ENCODE measurements at places on chromosomes 4 and X.

GRCh38 chr4:184275766-184276165 is 58.1 kb upstream of the ENPP6 start:
- DNase-seq = no peak

DNA sequence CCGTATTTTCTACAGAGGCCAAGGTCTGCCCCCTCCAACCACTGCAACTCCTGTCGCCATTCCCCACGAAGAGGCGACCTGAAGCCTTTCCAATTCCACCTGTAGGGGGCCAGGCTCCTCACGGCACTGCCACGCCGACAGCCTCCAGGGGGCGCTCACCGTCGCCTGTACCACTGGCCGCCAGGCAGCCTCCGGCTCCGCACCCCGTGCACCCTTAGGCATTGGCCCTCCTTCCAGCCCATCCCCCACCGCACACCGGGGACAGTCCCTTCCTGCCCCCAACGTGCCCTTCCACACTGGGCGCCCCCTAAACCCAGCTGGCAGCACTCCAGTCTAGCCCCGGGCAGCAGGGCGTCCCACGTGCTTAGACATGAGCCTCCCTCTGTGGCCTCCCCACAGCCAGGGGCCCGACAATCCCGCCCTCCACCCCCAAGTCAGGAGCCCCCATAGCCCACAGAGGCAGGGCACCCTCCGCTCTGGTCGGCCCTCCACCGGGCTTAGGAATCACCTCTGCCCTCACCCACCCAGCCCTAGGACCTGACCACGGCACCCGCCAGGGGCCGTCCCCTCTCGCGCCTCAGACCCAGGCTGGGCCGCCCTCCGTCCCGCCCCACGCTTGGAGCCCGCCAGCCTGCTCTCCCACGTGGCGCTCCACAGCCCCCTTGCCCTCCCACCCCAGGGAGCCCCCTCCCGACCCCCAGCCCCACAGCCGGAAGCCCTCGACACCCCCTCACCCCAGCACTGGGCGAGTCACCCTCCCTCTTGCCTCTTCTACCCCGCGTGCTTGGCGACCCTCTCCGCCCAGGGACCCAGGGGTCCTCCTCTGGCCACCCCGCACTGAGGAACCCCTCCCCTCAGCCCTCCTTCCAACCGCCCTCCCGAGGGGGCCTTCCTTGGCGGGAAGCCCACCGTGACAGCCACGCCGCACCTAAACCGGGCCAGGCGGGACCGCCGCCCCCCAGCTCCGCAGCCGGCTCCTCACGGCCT is 711 bp downstream of the PNMA6E start:
- DNase-seq = peak; percentile 87

DNA sequence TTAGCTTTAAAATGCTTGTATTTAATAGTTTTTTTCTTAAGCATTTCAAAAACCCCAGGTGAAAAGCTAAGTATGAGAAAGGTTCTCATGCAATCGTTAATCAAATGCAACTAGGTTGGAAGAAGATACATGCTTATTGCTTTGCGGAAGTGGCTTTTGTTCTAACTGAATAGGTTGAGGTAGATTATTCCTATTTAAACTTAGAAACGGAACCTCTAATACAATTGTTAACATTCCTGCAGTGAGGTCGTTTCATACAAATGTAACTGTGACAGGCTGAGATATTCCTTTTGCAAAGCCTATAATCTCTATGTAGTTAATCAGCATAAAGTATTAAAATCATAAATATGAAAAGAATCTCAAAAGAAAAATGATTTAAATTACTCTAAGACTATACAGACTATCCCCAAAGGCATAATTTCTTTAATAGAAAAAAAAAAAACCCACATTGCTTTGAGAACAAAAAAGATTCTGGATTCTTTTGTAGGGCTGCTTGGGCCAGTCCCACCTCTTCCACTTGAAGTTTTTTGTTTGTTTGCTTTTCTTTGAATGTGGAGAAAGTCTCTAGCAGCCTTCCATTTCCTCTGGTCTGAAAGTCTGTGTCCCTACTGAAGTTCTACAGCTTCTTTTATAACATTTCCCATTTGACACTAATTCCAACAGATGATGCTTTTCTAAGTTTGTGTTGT is 25.6 kb upstream of the SORBS2 start:
- DNase-seq = no peak

DNA sequence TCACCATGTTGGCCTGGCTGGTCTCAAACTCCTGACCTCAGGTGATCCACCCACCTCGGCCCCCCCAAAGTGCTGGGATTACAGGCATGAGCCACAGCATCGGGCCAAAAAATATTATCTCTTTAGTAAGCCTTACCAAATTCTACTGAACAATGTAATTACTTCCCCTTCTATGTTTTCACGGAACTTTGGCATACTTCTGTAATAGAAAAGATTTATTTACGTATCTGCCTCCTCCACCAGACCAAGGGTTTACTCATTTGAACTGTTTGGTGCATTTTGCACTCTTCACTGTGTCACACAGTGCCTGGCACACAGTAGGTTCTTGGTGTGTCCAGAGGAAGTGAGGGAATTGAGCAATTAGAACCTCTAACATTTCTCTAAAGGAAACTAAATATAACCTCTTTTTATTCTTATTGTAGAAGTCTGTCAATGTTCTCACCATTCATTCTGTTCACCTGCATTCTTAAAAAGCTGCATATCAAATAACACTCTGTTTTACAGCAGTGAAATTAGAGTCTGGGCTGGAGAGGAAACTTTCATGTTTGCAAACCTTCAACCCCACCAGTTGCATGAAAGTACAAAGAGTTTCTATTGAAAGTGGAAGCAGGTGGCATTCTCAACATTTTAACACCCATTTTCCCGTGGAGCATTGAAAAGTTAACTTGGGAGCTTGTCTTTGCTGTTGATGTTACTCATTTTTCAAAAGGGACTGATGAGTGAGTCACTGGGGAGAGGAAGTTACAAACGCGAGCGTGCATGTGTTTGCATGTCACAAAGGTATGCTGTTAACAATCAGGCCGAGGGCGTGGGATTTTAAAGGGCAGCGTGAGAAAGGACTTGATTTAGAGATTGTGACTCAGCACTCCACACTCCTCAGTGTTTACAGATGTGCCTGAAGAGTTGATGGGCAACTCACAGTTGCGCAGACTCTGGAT is 314.1 kb downstream of the STK32B start:
- DNase-seq = peak; percentile 53

DNA sequence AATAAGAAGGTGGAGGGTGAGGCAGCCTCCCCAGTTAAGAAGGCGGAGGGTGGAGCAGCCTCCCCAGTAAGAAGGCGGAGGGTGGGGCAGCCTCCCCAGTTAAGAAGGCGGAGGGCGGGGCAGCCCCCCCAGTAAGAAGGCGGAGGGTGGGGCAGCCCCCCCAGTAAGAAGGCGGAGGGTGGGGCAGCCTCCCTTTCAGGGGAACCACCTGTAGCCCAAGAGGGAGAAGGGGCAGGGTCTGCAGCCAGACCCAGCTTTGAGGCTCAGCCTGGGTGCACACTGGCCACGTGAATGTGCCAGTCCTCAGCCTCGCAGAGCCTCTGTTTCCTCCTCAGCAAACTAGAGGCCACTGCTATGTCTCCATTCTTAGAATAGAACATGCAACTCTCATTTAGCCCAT is 52.6 kb downstream of the HMX1 start:
- no peak for DNase-seq

GRCh38 chr4:46674326-46674725 is 234.7 kb downstream of the COX7B2 start:
- DNase-seq = no peak

DNA sequence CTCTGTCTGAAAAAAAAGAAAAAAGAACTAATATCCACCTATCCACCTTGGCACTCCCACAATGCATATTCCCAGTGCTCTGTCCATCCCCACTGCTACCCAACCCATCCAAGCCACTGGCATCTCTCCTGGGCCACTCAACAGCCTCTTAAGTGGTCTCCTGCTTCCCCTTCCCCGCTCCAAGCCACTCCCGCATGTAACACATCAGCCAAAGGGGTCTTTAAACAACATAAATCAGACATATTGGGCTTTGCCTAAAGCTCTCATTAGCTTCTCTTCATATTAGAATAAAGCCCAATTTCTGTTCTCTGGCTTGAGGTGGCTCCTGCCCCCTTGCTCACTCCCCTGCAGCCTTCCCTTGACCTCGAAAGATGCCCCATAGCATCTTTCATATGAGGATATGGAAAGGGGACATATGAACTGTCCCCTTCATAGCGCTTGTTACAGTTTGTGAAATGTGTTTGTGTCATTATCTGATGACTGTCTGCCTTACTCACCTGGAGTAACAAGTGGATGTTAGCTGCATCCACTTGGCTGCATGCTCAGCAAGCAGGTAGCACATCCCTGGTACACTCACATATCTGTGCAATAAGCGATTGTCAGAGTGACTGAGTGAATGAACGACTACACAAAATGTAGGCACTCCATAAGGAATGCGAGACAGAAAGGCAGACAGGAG is 3.1 kb downstream of the BLOC1S4 start:
- no peak for DNase-seq

GRCh38 chr4:144267084-144267483 is 126.6 kb upstream of the GYPA start:
- DNase-seq = no peak

DNA sequence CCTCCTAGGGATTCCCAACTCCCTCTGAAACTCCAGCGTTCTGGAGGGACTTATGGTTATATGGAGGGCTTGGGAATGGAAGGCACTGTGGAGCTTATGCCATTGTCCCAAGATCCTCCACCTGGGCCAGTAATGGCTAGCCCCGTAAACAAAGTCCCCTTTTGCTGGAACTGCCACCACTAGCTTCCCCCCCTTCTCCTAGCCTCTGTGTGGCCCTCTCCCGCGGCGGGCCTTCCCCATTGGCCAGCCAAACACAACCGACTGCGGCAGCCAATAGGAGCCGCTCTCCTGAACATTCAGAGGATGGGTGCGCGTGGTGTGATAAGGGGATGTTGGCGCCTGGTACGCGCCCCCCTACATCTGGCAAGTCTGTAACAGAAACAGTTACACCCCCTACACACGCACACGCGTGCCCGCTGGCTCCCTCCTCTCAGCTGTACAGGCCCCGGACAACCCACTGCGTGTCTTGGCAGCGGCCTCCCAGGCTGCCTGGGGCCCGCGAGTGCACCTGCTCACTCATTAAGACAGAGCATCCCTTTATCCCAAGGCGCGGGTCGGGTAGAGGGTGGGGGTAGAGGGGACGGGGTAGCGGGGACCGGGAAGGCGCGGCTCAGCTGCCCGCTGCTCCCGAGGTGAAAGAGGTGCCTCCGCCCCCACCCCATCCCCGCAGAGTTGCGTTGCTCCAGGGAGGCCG is 863 bp upstream of the RAB33A start:
- peak; percentile 94 for DNase-seq

DNA sequence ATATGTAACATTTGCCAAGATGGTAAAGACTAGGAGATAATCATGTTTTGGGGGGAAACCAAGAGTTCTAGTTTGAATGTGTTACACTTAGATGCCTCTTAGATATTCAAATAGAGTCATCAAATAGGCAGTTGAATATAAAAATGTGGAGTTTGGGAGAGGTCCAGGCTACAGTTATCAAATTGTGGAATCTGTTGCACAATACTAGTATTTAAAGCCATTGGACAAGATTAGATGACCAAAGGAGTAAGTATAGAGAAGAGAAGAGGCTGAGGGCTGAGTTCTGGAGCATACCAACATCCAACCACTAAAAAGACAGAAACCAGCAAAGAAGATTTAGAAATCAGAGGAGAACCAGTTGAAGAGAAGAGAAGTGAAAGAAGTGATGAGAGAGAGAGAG is 72.7 kb downstream of the NAA11 start:
- DNase-seq = no peak

DNA sequence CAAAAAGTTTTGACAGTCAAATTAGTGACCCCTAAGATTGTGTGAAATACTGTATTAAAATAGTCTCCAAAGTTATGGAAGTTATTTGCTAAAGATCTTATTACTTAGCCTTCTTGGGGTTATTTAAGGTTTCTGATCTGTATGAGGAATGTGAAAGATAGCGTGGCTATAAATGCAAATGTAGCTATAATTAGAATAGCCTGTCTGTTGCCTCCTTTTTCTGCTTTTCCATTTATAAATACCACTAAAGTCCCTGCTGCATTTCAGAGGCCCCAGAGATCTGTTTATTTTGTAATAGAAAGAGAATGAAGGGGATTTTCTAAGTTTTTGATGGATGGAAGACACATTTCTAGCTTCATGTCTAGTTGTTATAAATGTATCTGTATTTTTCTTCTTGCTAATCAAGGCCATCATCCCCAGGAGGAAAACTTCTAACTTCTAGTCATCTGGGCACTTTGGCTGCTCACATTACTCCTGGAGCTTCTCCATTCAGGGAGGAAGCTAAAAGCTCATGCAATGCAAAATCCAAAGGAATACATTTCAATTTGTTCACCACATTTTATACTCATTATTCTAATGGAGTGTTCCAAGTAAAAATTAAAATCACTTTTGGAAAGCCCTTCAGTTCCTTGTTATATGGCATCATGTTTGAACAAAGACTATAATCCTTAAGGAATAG is 73.9 kb downstream of the INTS12 start:
- no peak for DNase-seq

DNA sequence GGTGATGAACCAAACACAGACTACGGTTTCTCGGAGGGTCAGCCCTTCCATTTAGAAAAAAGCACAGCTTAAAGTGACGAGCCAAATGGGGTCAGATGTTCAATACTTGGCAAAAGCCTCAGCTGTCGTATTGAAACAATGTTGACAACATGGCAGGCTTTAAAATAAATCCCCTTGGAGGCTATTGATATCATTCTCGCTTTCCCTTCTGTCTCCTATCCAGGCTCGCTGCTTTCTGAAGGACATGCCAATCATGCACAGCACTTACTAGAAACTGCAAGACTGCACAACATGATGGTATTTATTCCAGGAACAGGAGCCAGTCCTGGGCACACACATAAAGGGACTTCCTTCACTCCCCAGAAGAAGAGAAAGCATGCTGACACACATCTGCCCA is 137.9 kb downstream of the SLC7A11 start:
- no peak for DNase-seq

GRCh38 chr4:123599061-123599919 is 202.7 kb downstream of the SPRY1 start:
- no peak for DNase-seq

GRCh38 chr4:4426511-4427120 is 39.7 kb downstream of the NSG1 start:
- DNase-seq = no peak

GRCh38 chr4:79552311-79552710 is 144.3 kb upstream of the GK2 start:
- DNase-seq = no peak

- DNase-seq = no peak
These were observed 62.6 kb upstream of the ACSL4 start for GRCh38 chrX:109795682-109796081.

DNA sequence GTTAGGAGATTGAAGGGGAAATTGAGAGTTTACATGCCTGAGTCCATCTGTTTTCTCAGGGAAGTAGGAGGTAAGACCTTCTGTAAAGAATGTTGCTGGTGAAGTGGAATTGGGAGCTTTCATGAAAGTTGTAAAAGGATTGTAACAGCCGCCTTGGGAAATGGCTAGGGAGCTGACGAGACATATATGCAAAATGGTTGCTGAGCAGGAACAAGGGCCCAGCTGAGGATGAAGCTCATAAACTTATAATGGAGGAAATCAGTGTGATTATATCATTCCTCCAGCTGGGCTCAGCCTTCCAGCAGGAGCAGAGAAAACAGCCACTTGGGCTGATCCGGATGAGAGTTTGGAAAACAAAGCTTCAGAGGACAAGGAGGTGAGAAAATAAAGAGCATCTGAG is 208.7 kb downstream of the MAPK10 start:
- no peak for DNase-seq

All from KBM-7 (cell line).